ENCODE measurements at places on chromosomes 5 and 9.

GRCh38 chr9:82597241-82598203, 465.4 kb downstream of the RASEF start:
- DNase-seq, result no peak

- peak; percentile 82 for DNase-seq
These were observed 639.0 kb downstream of the CCDC171 start for GRCh38 chr9:16191691-16192402.

GRCh38 chr9:128096616-128097536, 28.8 kb downstream of the SLC25A25 start:
- DNase-seq, result no peak

- peak; percentile 84 for DNase-seq
These were observed 242.9 kb upstream of the TRPM3 start for GRCh38 chr9:71364186-71364955.

DNA sequence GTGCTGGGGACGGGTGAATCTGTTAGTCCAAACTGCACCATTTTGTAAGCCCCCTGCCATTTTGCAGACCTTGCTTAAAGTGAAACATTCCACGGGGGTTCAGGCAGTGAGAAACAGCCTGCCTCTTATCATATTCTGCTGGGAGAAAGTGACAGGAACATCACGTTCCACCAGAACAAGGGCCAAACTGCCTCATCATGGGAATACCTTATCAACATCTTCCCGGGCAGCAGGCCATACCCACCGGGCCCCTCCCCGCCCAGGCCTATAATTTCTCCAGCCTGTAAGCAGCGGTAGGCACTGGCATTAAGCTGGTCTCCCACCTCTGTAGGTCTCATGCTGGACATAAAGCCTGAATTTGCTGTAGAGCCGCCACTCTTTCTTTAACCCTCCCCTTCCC, 1.5 kb upstream of the CFAP77 start:
- DNase-seq, result no peak

DNA sequence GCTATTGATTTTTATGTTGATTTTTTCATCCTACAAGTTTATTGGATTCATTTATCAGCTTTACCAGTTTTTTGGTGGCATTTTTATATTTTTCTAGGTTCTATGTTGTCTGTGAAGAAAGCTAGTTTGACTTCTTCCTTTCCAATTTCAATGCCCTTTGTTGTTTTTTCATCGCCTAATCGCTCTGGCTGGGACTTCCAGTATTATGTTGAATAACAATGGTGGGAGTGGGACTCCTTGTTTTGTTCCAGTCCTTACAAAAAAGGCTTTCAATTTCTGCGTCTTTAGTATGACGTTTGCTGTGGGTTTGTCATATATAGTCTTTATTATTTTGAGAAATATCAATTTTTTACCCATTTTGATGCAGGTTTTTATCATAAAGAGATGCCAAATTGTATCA, 175.6 kb upstream of the CCNH start:
- DNase-seq, result no peak

GRCh38 chr5:51381761-51382474, 1.3 kb upstream of the ISL1 start:
- no peak for DNase-seq

DNA sequence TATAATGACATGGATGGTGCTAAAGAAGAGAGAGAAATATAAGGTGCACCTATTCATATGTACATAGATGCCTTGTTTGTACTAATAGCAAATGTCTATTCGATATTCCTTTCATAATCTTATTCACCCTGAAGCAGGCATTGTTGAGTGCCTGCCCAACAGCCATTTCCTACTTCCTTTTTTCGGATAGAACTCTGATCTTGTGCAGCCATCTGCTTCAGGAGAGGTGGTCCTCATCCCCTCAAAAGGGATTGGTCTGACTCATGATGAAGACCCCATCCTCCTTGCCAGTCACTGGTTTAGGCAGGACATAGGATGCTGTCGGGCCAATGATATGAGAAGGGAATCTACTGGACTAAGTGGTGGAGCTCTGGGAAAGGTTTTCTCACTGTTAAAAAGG, 8.4 kb upstream of the RANBP3L start:
- no peak for DNase-seq

GRCh38 chr9:3447143-3447542, 78.7 kb downstream of the RFX3 start:
- DNase-seq, result no peak

Data from HFFc6 (cell line).